CD4-positive, CD25-positive, alpha-beta regulatory T cell (primary cell): ENCODE measurements at places on chromosomes 5 and 9. TPM values are rescaled to one million over a fixed set of nuclear protein-coding genes. Genes with fewer than 3 reads are reported as not detected.

The CIZ1 gene
- 128 TPM for total RNA-seq

DNA sequence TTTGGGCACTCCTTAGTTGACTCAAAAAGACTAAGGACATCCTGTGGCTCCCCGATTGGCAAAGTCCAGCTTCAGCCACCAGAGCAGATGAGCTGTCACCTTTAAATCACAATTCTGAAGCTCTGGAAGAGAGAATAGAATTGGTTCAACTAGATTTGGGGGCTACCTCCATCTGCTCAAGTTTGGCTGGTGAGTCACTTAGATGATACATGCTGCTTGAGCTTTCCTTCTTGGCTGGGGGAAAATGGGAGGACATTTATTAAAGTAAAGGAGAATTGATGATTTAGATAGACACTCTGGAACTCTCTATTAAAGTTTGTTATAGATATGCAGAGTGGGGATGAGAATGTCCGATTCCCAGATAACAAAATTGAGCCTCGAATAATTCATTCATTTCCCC lies 30.0 kb upstream of the GRIA1 start:
- no peak for DNase-seq

The RLN2 gene
- total RNA-seq, result 1.3 TPM

The TNFSF8 gene
- total RNA-seq, result 47.3 TPM

- no peak for DNase-seq
Observed at GRCh38 chr5:84032324-84032723, 311.7 kb upstream of the HAPLN1 start.

DNA sequence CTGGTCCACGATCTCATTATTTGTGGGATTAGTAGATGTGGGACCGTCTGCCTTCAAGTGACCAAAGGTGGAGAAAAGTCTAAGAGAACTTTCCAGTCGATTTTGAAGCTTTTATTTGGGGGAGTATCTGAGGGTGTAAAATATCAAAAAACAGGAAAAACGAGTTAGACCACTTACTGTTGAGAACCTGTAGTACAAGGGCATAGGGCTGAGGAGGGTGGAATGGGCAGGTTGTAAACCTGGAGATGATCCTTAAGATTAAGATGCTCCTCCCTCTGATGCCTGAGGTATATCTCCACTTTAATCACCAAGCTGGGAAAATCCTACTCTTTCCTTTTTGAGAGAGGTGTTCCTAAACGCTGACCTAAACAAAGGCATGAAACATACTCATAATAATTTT lies 32.0 kb upstream of the GTF2H2C start:
- DNase-seq, result no peak

- no peak for DNase-seq
Observed at GRCh38 chr5:83925321-83925954, 204.8 kb upstream of the HAPLN1 start.

GRCh38 chr9:109068764-109069163 lies 51.0 kb downstream of the TMEM245 start:
- no peak for DNase-seq

DNA sequence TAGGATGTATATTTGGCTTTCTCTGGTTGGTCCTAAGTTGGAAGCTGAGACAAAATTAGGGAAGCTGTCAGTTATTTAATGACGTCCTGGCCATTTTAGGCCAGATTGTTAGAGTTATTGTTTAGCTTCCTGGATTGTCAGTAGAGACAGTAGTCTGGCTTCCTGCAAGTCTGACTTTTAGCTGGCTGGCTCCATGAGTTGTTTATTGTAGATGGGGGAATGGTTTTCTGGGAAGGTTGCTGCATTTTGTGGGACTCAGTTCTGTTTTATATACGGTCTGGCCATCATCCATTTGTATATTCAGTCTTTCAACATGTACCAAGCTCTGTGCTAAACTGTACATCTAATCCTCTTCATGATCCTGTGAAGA lies 68.3 kb downstream of the SGCD start:
- no peak for DNase-seq

The PCDHA9 gene
- total RNA-seq, result not detected

The PPP1R2B gene
- total RNA-seq, result 1.0 TPM

The ARHGEF28 gene
- total RNA-seq, result not detected
